ENCODE measurements at places on chromosomes 4 and X.

- DNase-seq, result peak; percentile 76
Measured at GRCh38 chrX:118974088-118974907, at the start of gene LONRF3. LONRF3 (plus strand) TSS chrX:118974618; CDS start chrX:118974781, 163 bp downstream.

DNA sequence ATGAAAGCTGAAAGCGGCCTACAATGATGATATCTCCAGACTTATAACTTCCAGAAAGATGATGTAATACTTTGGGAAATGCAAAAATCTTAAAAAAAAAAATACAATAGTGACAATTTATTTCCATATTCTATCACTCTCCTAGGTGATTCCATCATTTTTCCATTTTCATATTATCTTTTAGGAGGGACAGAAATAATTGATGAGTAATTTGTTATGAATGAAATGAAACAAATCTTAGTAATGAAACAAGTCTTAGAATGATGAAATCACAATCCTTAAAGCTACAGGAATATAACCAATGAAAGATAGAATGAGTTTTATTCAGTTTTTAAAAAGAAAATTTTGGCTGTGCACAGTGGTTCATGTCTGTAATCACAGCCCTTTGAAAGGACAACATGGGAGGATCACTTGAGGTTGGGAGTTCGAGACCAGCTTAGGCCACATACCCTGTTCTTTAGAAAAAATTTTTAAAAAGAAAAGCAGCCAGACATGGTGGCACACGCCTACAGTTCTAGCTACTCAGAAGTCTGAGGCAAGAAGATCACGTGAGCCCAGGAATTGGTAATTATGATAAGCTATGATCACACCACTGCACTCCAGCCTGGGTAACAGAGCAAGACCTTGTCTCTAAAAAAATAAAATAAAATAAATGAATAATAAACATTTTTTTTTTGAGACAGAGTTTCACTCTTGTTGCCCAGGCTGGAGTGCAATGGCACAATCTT lies 21.7 kb downstream of the CLOCK start:
- no peak for DNase-seq

DNA sequence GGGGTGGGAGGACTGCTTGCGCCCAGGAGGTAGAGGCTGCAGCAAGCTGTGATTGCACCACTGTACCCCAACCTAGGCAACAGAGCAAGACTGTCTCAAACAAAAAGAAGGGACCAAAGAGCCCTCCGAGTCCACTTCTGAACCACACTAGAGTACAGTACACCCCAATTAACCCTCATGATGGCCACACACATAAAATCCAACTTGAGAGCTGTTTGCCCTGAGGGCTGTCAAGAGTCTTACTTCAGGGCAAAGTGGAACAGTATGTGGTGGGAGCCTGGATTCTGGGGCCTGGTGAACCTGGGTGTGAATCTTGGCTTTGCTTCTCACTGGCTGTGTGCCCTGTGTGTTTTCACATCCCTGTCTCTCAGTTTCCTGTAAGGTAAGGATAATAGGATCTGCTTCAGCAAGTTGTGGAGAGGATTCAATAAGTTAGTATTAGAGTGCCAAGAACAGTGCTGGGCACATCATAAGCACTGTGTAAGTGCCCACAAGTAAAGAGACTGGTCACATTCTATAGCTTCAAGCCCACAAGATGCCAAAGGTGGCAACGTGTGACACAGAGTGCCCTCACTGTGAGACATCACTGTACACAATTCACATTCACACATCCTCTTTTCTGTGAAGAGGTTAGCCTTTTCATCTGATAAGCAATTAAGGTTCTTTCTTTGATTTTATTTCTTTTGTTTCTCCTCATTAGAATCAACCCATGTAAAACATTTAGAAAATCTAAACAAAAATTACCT lies 52.1 kb downstream of the LEF1 start:
- peak; percentile 17 for DNase-seq

GRCh38 chr4:68905939-68906779 lies 45.4 kb downstream of the UGT2A3 start:
- no peak for DNase-seq

DNA sequence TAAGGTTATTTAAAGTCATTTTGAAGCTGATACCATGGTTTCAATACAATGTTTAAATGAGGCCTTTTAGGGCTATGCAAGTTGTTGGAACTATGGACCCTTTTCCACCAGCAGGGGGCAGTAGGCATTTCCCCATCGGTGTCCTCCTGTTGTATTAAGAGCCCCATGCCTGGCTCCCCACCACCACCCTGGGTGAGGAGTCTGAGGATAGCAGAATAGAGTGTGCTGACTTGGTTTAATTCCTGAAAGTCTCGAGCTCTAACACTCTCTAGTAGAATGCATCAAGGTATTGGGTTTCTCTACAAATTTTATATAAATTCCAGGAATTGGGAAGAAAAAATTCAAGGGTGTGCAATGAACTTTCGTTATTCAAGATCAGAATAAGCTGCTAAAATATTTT lies 234.8 kb upstream of the JADE1 start:
- DNase-seq, result peak; percentile 74

DNA sequence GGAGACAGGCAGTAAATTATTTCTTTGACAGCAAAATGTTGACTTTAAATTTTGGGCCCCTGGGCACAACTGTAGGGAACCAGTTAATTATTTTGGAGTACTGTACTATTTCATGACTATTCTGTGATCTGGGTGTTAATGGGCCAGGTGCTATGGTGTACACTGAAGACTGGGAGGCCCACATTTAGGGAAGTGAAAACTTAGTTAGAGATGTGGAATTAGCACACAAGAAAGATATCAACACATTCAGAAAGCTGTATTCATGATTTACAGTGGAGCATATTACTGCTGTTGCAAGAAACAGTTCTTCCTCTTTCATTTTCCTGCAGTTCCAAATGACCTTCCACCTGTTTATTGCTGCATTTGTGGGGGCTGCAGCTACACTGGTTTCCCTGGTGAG lies 12.4 kb downstream of the PLP1 start:
- DNase-seq, result no peak

DNA sequence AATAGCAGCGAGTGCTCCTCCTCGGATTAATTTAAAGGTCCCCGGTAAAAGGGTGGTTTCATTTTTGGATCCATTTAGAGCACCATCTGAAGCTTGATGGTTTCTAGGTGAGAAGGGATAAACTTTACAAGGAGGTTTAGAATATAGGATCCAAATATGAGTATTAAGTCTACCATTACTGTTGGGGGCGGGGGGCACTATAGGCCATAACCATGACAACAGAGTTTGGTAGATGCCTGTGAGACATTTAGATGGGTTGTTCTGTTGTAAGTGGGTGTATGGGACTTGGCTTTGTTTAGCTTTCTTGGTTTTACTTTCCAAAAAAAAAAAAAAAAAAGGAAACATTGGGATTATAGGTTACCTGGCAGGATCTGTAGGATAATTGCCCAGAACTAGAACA lies 92.7 kb downstream of the TENT5D start:
- DNase-seq, result no peak

GRCh38 chrX:118726887-118727685 lies at the start of gene IL13RA1:
IL13RA1 (plus strand) TSS chrX:118727606; CDS start chrX:118727639, 33 bp downstream.
- DNase-seq, result peak; percentile 96

- no peak for DNase-seq
Measured at GRCh38 chr4:32140636-32141035, 1420.5 kb downstream of the PCDH7 start.

- no peak for DNase-seq
Measured at GRCh38 chr4:10706236-10706635, 21.7 kb upstream of the CLNK start.

- no peak for DNase-seq
Measured at GRCh38 chr4:41106081-41106480, 108.3 kb downstream of the APBB2 start.

- DNase-seq, result no peak
Measured at GRCh38 chr4:185794637-185795036, 17.4 kb downstream of the SORBS2 start.

- DNase-seq, result peak; percentile 94
Measured at GRCh38 chrX:9538544-9539045, 73.7 kb downstream of the TBL1X start.

DNA sequence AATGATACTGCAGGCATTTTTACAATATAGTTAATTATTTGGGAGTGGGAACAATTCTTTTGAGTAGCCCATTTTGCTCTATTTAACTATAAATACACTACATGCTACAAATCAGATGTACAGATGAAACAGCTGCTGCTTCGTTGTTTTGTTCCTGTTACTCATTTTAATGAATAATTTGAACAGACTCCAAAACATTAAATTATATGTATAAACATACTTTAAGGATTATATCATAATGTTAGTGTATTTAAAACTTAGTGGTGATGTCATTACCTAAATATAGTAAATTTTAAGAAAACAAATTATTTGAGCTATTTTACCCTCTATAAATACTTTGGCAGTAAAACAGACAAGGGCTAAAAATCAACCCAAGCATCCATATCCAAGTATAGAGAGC lies 60.7 kb downstream of the GAB1 start:
- DNase-seq, result no peak

GRCh38 chr4:110624904-110625494 lies 2.1 kb upstream of the PITX2 start:
- no peak for DNase-seq

GRCh38 chr4:177308847-177309521 lies 690 bp upstream of the NEIL3 start:
- no peak for DNase-seq

- DNase-seq, result no peak
Measured at GRCh38 chr4:158819942-158820786, 51.3 kb downstream of the FNIP2 start.

DNA sequence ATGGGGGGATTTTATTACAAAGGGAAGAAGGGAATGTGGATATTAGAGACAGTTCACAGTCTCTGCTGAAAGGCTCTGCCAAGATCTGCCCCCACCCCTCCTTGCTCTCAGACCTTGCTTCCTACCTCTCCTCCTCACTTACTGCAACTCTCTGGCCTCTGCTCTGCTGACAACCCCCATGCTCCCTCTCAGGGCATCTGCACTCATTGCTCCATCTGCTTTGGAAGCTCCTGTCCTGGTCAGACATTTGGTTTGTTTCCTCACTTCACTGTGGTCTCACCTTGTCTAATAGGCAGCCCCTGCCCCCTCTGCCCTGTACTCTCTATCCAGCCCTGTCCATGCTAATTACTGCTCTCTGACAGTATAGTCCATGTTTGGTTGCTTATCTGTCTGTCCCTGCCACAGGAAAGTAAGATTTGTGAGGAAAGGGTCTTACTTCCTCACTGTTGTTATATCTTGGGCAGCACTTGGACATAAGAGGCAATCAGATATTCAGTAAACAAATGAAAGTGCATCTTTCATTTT lies 189.3 kb downstream of the PTTG2 start:
- DNase-seq, result no peak

DNA sequence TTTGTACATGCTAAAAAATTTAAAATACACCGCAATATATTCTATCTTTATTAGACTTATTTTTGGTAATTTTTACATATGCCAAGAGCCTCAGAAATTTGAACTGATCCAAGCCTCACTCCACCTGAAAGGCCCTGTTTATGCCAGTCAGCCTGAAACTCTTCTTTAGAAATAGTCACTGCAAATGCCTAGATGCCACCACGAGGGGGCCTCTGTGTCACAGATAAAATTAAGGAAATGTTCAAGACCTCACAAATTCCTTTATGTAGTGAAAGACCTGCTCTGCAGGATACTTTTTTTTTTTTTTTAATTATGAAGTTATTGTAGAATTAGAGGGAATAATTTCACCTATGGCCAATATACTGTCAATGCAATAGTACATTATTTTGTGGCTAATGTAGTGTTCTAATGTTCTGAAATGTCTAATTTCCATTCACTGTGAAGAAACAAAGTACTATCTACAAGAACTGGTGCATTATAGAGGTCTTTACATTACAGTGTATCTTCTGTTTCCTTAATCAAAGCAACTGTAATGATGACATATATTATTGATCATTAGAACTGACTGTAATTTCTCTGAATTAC lies 69.8 kb downstream of the DTHD1 start:
- peak; percentile 46 for DNase-seq

DNA sequence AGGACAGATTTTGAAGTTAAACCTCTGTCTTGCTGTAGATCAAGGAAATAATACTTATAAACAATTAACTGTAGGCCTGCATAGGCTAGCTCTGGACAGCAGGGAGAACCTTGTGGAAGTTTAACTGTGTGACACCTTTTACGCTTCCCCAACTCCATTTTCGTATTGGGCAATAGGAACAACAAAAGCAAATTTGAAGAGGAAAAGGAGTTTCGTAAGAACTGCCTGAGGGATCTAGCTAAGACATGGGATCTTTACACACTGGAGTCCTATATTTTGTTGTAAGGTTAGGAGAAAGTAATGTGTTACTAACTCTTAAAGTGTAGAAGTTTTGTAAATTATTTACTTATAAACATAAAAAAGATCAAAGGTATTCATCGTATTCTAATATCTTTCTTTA lies 324.9 kb upstream of the CASK start:
- no peak for DNase-seq

- no peak for DNase-seq
Measured at GRCh38 chr4:141571362-141571761, 65.0 kb upstream of the IL15 start.

DNA sequence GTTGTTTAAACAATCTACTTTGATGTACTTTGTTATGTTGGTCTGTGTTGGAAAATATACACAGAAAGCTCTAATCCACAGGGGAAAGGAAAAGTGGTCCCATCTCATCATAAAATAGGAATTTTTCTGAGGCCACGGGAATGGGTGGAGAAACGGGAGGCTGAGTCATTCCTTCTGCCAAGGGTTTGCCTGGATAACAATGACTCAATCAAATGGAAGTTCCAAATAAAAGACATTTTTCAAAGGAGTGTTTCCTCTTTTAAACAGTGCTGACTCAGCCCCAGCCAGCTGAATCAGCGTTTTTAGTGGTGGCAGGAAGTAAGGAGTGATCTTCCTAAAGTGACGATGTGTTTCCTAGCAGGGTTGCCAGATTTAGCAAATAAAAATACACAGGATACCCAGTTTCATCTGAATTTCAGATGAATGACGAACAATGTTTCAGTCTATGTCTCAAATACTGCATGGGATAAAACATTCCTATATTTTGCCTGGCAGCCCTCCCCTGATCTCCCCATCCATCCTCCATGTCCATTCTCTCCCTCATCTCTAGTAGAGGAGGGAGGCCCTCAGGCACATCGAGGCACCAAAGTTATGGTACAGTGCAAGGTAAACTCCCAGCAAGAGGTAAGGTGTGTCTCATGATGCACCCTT lies 345.4 kb upstream of the GATB start:
- no peak for DNase-seq

DNA sequence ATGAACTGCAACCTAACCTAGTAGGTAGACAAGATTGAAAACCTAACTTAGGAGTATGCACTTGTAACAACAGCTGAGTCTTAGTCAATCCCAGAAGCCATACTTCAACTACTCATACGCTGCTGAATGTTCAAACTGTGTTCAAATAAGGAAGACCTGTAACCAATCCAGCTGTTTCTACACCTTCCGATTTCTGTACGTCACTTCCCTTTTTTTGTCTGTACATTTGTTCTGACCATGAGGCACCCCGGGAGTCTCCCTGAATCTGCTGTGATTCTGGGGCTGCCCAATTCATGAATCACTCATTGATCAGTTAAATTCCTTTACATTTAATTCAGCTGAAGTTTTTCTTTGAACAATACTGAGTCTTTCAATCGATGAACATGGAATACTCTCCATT lies 89.5 kb downstream of the BMP3 start:
- DNase-seq, result no peak

GRCh38 chrX:69808375-69808774 lies 192.5 kb downstream of the EDA start:
- DNase-seq, result no peak

- no peak for DNase-seq
Measured at GRCh38 chrX:42027367-42028000, 104.1 kb upstream of the CASK start.

GRCh38 chrX:119755981-119756533 lies 2.3 kb upstream of the SOWAHD start:
- no peak for DNase-seq
